ENCODE measurements at places on chromosomes 2 and 18.

DNA sequence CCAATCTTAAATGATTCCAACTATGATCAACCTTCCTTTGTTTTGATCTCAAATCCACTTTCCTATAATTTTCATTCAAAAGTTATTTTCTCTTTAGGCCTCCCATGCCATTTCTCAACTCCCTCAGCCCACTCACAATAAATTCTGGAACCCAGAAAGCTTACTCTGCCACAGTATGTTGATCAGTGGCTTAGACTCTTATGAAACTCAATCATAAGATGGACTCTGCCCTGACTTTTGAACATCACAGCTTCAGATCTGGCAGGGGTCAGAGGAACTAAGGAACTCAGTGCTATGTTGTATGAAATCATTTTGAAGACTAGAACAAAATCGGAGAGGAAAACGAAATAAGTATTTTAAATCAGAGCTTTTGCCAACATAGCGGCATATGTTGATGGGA is 59.8 kb upstream of the LGALSL start:
- no peak for DNase-seq

DNA sequence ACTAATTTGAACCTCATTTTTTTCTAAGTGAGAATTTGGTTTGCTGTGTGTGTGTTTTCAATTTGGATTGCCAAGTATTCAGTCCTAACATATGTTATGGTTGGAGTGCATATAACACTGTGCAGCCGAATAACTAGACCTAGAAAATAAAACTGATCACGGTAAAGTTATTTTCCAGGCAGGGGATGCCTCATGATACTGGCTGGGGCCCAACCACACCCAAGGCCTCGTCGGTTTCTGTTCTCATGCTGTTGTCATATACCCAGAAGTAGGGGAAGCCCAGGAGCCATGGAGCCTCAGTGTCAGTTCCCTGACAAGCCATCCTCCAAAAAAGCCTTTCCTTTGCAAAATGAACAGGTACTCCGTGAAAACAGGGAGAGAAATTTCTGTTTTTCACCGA is 160.2 kb downstream of the GBX2 start:
- DNase-seq, result no peak

DNA sequence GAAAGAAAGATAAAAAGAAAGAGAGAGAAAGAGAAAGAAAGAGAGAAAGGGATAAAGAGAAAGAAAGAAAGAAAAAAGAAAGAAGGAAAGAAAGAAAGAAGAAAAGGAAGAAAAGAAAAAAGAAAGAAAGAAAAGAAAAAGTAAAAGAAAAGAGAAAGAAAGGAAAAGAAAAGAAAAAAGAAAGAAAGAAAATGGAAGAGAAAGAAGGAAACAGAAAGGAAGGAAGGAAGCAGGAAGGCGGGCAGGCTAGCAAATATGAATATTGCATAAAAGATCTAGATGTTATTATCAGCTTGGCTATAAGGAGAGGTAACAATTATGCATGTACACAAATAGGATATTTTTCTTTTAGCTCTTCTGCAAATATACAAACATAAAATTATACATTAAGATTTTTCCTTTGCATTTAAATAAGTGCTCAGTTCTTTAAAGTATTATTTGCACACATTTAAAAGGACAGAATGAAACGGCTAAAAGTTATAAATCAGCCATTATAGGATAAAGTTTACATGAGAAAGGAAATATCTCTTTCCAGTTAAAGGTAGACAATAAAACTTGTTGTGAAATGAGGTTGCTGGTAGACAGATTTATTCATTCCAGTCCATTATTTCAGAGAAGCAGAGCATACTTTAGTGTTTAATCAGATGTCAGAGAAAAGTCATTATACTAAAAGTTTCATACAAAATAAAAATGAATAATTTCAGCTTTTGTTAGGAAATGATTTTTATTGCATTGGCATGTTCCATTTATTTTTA is 511.4 kb downstream of the KCNJ3 start:
- DNase-seq, result no peak

DNA sequence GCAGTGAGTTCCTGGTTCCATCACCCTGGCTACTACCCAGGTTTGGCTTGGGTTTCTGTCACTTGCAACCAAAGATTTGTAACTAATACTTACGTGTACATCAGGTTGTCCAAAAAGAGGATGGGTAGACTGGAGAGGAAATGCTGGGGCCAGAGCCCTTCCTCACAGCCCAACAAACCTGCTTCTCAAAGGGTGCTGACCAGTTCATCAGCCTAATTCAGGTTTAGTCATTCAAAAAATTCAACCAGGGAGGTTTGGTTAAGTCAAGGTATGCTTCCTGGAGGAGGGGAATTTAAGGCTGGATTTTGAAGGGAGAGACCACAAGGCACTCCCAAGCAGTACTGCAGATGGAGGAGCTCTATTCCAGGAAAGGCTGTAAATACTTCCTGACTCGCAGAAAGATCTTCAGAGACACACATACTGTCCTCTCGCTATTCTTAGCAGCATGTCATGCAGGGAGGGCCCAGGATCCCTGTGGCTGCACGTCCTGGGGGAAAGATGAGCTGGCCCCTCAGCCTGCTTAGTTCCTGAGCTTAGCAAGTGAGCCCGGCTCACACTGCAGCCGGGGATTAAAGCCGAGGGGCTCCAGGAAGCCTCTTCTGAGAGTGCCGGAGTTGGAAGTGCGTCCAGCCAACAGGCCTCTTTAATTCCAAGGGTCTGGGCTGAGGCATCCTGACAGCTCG is 40.0 kb upstream of the BIN1 start:
- DNase-seq, result no peak

- DNase-seq, result no peak
These were observed 207.1 kb downstream of the ACKR3 start for GRCh38 chr2:236776695-236777251.

DNA sequence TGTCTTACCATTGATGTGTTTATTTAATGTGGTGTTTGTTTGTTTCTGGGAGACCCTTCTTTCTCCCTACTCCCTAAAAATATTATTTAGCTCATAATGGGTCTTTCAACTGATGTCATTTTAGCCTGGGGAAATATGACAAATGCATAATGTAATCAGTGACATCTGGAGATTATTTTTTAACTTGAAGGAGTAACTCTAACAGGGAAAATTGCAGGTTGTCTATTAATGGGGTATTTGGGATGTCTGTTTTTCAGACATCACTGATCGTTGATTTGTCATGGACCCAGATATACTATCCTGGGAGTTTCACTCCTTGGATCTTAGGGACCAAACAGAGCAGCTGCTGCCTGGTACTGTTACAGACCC is 230.4 kb downstream of the LOXHD1 start:
- DNase-seq, result no peak

DNA sequence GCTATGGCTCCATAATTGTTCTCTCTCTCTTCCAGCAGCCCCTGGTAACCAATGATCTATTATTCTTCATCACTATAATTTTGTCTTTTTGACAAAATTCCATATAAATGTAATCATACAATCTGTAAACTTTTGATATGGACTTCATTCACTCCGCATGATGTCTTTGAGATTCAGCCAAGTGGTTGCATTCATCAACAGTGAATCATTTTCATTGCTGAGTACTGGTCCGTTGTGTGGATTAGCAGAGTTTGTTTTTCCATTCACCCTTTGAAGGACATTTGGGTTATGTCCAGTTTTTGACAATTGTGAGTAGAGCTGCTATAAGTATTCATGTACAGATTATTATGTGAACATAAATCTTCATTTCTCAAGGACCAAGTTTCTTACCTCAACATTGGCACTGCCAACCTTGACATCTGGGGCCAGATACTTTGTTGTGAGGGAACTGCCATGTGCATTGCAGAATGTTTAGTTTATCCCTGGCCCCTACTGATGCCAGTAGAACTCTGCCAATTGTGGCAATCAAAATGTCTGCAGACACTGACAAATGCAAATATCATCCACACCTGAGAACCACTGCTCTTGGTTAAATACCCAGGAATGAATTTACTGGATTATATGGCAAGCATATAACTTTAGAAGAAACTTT is 48.4 kb upstream of the BCL2L11 start:
- DNase-seq, result no peak

GRCh38 chr2:17538844-17539554 is 1.5 kb upstream of the VSNL1 start:
- DNase-seq, result no peak

DNA sequence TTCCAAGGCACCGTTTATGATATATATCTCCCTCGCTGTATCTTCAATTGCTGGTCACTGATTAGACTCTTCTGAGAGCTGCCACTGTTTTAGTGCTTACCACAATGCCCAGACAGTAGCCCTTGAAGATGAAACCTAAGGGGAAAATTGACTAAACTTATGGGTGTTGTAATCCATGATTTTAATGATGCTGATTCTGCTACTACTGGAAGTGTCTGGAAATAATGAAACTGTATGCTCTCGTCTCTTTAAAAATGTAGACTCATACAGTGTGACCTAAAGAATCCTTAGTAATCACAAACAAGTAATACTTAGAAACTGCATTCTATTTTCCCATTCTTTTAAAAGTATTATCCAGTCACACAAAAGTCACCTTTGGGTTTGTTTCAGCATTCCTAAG is 5.5 kb upstream of the SLC8A1 start:
- DNase-seq, result no peak

- DNase-seq, result no peak
These were observed 42.1 kb upstream of the GAREM2 start for GRCh38 chr2:26130763-26131162.

DNA sequence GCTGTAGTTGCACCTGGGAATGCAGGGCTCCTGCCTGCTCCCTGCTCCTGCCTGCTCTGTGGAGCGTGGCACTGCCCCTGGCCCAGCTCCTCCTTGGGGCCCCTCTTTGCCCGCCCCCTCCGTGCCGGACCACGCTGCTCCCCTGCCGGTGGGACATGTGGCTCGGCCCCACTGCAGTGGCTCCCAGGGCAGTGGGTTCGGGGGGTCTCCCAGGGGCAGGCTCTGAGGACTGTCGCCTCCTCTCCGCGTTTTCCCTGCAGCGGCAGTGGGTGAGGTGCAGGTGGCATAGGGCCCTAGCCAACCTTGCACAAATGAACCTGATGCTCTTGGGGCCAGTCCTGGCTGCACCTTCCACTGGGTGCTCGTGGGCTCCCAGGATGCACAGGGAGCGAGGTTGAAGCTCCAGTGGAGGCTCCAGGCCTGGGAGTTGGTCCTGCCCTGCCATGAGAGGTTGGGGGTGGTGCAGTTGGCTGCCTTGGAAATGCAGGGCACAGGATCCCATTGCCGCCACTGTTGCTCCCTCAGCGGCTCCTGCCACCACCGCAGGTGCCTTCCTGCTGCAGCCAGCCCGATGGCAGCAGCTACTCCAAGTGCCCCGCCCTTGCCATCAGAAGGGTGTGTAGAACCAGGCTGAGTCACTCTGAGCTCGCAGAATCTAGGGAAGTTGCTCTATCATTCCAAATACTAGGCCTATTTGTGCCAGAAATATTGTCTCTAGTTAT is 313.1 kb upstream of the SYT4 start:
- no peak for DNase-seq

GRCh38 chr2:78351208-78351607 is 674.3 kb upstream of the REG3G start:
- DNase-seq, result no peak

GRCh38 chr2:240387669-240388358 is 47.6 kb upstream of the GPC1 start:
- DNase-seq, result no peak

DNA sequence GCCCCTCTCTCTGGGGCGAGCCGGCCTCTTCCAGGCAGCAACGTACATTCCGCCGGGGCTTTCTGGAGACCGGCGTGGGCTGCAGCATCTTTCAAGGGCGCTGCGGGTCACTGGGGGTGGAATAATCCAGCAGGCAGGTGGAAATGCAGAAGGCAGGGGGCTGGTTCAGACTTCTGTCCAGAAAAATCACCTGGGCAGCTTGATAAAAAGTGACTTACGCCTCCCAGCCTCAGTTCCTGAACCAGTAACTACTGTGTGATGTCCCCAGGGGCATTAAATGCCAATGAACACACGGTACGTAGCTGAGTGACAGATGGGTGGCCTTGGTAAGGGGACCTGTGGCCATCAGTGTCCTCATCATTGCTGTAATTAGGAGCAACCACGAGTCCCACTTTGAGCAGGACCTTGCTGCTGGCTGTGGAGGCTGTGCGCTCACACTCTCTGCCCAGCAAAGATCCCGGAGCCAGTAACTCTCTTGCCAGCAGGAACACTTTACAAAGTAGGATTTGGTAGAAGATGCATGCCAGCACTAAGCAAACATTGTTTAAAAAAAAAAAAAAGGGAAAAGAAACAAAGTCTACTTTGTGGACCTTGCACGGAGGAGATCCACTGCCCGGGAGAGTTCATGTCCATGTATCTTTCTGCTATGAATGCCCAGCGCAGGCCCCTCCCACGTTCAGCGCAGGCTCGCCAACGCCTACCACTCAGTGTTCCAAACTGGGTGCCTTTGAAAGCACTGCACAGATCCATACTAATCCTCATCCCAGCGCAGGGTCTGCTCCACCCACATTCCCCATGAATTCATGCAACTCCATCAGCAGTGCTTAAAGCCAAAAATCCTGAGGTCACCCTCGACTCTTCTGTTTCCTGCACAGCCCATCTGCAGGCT is 177.3 kb downstream of the HDAC4 start:
- no peak for DNase-seq

- no peak for DNase-seq
These were observed 95.6 kb downstream of the SH3BP4 start for GRCh38 chr2:235047171-235048160.

GRCh38 chr18:39846265-39846664 is 2108.8 kb upstream of the PIK3C3 start:
- DNase-seq, result no peak

DNA sequence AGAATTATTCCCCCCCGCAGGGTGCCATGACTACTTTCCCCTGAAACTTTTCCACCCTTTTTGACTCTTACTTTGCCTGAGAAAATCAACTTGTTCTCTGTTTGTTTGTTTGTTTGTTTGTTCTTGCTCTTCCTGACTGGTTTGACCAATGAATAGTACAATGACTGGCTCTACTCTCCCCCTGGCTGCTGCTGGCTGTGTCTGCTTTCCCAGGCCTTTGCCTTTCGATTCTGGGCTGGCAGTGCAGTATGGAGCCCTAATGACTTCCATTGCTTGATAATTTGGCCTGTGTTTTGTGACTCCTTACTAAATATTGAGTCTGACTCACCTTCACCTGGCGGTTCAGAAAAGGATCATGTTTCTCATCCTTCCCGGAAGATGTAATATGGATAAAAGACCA is 241.1 kb downstream of the TMEM182 start:
- DNase-seq, result no peak

DNA sequence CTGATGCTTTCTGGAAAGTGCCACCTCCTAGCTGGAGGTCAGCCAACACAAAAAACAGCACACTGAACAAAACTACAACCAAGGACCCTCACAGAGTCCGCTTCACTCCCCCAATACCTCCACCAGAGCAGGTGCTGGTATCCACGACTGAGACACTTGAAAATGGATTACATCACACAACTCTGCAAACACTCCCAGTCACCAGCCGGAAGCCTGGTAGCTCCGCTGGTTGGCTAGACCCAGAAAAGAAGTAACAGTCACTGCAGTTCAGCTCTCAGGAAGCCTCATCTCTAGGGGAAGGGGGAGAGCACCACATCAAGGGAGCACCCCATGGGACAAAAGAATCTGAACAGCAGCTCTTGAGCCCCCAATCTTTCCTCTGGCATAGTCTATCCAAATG is 175.4 kb downstream of the LCLAT1 start:
- DNase-seq, result no peak

- no peak for DNase-seq
These were observed 69.9 kb downstream of the RTTN start for GRCh38 chr18:70135604-70136003.

GRCh38 chr2:3211256-3212060 is 166.2 kb downstream of the EIPR1 start:
- no peak for DNase-seq

- DNase-seq, result no peak
These were observed 15.1 kb upstream of the DYNC2LI1 start for GRCh38 chr2:43758739-43759138.

Data from stimulated activated CD8-positive, alpha-beta memory T cell treated with anti-CD3 and anti-CD28 coated beads, Interleukin-4, amount 100 ng/mL, for 1 hour (primary cell).